ENCODE measurements at places on chromosomes 16 and 17.

GRCh38 chr16:62700426-62701294, 664.4 kb upstream of the CDH8 start:
- DNase-seq = no peak

DNA sequence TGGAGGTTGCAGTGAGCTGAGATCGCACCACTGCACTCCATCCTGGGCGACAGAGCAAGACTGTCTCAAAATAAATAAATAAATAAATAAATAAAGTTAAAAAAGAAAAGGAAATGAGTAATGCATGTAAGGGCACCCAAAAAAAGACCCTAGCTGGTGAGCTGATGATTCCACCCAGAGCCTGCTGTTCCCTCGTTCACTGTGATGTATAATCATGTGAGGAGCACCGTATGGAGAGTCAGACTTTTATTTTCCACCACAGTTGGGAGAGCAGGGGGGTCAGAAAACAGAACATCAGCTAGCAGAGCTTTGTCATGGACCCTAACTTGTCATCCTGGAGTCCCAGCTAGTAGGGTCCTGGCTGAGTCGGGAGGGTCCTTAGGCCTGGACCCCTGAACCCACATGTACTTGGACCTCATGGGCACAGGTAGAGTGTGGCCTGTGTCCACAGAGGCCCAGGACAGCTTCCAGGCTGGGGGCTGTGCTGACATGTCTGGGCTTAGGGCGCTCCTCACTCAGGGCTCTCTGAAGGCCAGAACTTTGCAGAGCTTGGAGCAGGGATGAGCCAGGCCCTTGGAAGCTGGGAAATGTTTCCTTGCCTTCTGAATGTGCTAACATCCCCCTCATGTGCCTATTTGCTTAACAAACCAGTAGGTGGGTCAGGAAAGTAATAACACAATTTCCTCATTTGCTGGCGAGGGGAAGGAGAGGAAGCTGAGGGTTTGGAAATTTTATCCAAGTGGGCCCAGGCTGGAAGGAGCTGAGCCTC, 18.8 kb upstream of the LASP1NB start:
- DNase-seq = peak; percentile 88

DNA sequence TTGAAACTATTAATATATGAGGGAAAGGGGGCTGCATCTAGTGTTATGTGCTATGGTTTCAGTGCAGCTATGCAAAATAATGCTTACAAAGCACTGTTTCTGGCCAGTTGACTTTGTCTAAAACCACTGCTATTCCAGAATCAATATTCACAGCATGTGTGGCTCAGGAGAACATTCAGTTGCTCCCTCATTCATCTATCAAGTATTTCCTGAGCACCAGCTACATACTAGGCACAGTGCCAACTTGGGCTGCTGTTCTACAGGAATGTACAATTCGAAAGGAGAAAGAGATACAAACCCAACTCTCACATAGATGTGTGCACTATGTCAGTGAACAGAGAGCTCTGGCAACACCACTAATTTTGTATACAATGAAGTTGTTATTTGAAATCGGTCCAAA, 183.0 kb downstream of the PHKB start:
- no peak for DNase-seq

- peak; percentile 88 for DNase-seq
Measured at GRCh38 chr16:85616607-85617321, 3.6 kb downstream of the GSE1 start.

- no peak for DNase-seq
Measured at GRCh38 chr17:31386542-31387075, 4.9 kb upstream of the RAB11FIP4 start.

- DNase-seq = peak; percentile 96
Measured at GRCh38 chr17:17496189-17497064, at the start of gene RASD1. RASD1 (minus strand) TSS chr17:17496395; CDS start chr17:17496181, 214 bp downstream.

DNA sequence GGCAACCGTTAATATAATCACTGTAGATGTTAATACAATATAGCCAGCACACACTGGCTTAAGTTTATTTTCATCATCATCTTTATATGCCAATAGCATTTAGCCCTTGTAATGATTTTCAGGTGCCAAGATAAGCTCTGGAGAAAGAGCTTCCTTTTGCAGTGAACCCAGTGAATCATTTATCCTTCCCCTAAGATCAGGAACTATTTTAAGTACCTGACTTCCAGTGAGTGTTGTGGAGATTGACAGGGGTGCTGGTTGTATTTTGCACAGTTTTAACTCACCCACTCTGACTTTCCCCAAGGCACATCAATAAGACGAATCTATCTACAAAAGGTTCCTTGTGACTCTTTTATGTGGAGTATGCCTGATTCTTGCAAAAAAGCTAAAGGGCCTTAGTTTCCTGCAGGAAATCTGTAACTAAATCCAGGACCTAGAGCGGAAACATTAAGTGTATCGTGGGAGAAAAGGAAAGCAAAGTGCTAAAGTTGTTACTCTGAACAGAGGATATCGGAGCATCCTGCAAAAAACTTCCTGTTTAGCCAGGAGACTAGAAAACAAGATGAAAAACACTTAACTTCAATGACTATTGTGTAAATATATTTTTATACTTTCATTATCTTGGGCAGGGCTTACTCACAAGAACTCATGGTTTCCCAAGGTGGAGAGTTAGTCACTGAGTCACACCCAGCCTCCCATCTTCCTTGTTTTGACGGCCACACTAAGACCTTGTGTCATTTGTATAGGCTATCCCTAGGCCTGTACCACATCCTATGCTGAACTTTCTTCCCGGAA, 183.6 kb downstream of the MAP2K6 start:
- DNase-seq = peak; percentile 41

DNA sequence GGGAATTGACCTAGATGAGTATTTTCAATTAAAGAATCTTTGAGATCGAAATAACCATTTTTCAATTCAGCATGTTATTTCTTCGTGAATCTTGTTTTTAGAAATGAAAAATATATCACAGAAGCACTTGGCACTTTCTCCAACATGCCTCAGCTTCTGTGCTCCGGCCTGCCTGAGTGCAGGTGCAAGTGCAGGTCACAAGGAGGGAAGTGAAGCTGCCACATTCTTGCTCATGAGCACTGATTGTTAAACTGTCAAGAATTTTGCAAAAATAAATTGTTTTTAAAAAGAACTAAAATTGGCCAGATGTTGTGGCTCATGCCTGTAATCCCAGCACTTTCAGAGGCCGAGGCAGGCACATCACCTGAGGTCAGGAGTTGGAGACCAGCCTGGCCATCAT, 38.3 kb upstream of the SKAP1 start:
- DNase-seq = no peak

DNA sequence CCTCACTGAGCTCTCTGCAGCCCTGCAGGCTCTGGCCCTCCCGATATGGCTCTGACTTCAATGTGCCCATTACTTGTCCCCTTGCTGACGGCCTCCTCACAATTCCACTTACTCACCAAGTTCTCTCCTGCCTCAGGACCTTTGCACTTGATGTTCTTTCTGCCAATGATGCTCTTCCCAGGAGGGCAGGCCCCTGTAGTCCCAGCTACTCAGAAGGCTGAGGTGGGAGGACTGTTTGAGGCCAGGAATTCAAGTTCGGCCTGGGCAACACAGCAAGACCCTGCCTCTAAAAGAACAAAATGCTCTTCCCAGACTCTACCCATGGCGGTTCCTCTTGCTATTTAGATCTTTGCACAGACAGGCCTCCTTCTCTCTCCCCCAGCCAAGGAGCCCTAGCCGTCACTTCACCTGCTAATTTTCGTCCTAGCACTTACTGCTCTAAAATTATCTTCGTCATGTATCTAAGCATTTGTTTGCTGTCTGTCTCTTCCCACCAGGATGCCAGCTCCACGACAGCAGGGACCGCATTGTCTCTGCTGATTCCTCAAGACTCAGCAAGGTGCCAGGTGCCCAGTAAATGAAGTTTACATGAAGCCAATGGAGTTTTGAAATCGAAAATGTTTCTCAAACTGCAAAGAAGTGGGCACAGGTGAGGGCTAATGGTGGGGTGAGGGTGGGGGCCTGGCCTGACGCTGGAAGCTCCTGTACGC, 626 bp upstream of the RAI1 start:
- no peak for DNase-seq

GRCh38 chr17:6100891-6101500, 30.8 kb downstream of the WSCD1 start:
- DNase-seq = no peak

DNA sequence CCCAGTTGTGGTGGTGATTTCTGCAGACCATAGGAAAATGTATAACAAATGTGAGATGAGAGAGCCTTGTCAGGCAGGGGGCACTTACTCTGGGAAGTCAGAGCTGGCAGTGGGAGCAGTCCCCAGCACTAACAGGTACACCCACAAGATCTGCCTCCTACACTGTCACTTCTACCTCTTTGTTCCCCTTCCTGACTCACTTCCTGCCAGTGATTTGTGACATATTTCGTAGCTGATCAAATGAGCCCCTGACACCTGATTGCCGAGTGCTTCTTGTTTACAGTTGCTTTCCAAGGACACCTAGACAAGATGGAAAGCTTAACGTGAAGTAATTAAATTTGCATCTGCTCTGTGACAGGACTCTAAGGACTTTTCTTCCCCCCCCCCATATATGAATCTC, 40.5 kb downstream of the FTO start:
- no peak for DNase-seq

DNA sequence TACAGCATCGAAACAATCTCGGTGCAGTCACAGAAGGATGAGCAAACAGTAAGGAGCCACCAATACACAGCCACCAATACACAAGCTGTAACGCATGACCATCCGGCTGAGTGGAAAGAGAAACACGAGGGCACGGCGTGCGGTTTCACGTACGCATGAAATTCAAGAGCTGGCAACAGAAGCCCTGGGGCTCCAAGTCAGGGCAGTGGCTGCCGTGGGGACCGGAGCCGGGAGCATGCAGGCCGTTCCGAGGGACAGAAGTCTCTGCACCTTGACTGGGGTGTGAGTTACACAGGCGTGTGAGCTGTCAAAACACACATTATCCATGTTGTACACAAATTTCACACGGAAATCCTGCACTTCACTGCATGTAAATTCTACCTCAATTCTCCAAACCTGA, 50.6 kb upstream of the METRNL start:
- DNase-seq = no peak

DNA sequence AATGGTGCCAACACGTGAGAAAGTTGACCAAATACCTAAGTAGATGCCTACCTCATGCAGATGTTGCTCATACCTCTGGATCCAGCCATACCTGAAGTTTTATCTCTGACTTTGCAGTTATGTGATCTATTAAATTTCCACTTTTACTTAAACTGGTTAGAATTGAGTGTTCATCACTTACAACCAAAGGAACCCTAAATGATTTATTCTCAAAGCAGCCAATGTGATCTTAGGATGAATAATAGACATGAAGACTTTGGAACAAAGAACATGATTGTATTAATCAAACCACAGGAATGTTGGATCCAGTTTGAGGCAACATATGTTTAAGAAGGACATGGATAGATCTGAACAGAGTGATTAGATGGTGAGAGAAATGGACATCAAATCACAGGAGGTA, 68.7 kb downstream of the IRX6 start:
- DNase-seq = no peak

Data from suppressor macrophage treated with lipopolysaccharide for 1 hour (primary cell).